Activated naive CD4-positive, alpha-beta T cell treated with anti-CD3 and anti-CD28 coated beads, Interleukin-2, amount 10 ng/mL, durations not matched to agents 7 days and 5 days (primary cell): ENCODE measurements at places on chromosomes 3 and 15.

DNA sequence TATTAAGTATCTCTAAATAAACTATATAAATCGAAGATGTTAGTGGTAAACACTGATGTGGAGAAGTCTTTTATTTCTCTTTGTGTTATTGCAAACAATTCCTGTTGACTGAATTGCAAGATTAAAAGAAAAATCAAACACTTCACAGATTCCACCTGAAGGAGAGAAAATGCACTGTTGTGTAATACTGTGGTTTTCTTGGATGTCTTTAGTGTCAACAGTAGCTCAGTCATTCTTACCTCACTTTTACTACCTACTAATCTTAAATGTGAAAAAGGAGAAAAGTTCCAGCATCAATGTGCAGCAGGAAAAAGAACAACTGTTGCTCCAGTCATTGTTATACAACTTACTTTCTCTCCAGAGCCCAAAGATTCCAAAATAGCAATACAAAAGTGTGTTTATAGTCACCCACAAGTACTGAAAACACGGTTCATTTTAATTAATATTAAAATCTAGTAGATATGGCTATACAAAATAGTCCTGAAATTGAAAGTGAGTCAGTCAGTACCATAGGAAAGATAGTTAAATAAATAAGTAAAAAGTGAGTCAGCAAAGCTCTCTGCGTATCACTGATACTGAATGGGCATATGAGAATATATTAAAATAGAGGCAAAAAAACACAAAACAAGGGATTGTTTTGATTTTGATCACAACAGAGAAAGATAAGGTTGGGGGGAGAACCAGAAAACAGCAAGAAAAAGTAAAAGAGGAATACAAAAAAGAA is 90.5 kb upstream of the CSPG5 start:
- H3K27me3 ChIP-seq = no peaks in the 10 kb centered on the region
- no peaks in the 10 kb centered on the region for H3K4me1 ChIP-seq
- DNase-seq = no peak
- peak overlapping the region; percentile 65 for H3K27ac ChIP-seq

GRCh38 chr3:17088602-17089313 is 204.0 kb downstream of the PLCL2 start:
- peak overlapping the region; percentile 21 for H3K4me3 ChIP-seq
- no peaks in the 10 kb centered on the region for H3K27me3 ChIP-seq
- DNase-seq = peak; percentile 32
- H3K36me3 ChIP-seq = peaks cover 61% of the 10 kb centered on the region
- H3K4me1 ChIP-seq = peaks cover 40% of the 10 kb centered on the region
- peak overlapping the region; percentile 58 for H3K27ac ChIP-seq

DNA sequence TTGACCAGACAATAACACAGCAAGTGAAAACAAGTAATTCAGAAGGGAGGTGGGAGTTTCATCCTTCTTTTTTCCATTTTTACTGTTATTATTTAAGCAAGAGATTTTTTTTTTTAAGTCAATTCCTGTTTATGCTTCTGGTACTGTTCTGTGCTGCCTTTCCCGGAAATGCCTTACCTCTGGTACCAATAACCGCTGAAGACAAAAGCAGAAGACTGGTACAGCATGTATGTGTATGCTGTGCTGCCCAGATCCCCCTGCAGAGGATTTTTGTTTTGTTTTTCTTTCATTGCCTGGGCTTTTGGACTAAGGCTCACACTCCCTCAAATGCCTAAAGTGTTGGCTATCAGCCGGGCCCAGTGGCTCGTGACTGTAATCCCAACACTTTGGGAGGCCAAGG is 21.3 kb upstream of the SRGAP3 start:
- H3K27ac ChIP-seq = peak overlapping the region; percentile 46
- peaks cover 4% of the 10 kb centered on the region for H3K4me1 ChIP-seq
- DNase-seq = no peak
- no peak overlapping the region for H3K4me3 ChIP-seq

- peaks cover 11% of the 10 kb centered on the region for H3K27me3 ChIP-seq
- no peaks in the 10 kb centered on the region for H3K36me3 ChIP-seq
- no peak overlapping the region for H3K4me3 ChIP-seq
- no peak for DNase-seq
These were observed 30.7 kb downstream of the LMCD1 start for GRCh38 chr3:8532251-8532871.

DNA sequence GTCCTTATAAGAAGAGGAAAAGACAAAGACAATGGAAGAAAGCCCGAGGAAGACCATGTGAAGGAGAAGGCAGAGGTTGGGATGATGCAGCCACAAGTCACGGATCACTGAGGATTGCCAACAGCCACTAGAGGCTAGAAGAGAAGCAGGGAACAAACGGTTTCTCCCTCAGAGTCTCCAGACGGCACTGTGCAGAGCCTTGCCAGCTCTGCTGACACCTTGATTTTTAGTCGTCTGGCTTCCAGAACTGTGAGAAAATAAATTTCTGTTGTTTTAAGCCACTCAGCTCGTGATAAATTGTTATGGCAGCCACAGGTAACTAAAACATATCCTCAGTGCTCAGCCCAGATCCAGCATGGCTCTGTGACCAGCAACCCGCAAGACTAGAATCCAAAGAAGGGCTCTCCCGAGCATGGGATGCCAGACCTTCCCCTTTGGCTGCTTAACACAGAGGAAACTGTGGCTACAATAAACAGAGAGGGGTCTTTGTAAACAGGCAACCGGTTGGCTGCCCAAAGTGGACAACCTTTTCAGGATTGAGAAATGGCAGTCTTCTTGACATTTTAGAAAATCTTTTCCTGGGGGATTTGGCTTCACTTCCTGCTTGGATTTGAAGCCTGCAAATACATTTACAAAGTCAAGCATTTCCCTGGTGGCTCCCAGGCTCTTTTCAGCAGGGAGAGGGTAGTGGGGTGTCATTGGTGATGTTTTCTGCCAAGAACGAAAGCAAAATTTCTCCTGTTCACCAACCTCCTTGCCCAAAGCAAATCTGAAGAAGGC is 88.7 kb upstream of the ADPGK start:
- H3K27ac ChIP-seq = no peak overlapping the region
- DNase-seq = no peak
- no peaks in the 10 kb centered on the region for H3K4me1 ChIP-seq
- peaks cover 38% of the 10 kb centered on the region for H3K27me3 ChIP-seq
- no peak overlapping the region for H3K4me3 ChIP-seq

- H3K36me3 ChIP-seq = no peaks in the 10 kb centered on the region
- no peaks in the 10 kb centered on the region for H3K27me3 ChIP-seq
- H3K27ac ChIP-seq = no peak overlapping the region
- no peak overlapping the region for H3K4me3 ChIP-seq
- peak; percentile 38 for DNase-seq
These were observed 199.1 kb downstream of the LRRN1 start for GRCh38 chr3:3998140-3998922.

GRCh38 chr3:17033516-17034168 is 148.9 kb downstream of the PLCL2 start:
- DNase-seq = no peak
- no peak overlapping the region for H3K4me3 ChIP-seq
- peaks cover 60% of the 10 kb centered on the region for H3K4me1 ChIP-seq
- H3K27ac ChIP-seq = no peak overlapping the region
